ENCODE measurements at places on chromosomes 6 and 20.
A peak's percentile ranks its signal among the peaks of the same experiment; 100 is the strongest.

- DNase-seq, result no peak
Measured at GRCh38 chr6:166040292-166040691, 127.4 kb downstream of the TBXT start.

DNA sequence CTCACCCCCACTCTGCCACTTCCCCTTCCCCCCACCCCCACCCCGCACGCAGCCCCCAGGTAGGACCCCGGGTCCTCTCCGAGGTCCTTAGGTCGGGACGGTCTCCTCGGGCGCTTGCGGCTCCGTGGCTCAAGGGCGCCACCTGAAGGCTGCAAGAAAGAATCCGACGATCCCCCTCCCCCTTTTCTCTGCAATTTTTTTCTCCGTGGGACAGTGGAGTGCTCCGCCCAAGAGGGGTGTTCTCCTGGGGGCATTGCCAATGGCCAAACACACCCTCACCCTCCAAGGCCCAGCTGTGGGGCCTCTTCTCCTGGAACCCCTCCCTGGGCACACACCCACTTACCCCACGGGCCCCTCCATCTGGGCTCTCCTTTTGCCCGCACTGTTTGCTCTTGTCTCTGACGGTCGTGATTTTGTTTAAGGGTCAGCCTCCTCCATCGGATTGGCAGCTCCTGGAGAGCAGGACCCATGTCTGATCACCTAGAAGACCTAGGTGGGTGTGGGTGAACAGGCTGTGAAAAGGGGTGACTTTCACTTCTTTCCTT is 1.1 kb upstream of the TMEM74B start:
- DNase-seq, result peak; percentile 62

DNA sequence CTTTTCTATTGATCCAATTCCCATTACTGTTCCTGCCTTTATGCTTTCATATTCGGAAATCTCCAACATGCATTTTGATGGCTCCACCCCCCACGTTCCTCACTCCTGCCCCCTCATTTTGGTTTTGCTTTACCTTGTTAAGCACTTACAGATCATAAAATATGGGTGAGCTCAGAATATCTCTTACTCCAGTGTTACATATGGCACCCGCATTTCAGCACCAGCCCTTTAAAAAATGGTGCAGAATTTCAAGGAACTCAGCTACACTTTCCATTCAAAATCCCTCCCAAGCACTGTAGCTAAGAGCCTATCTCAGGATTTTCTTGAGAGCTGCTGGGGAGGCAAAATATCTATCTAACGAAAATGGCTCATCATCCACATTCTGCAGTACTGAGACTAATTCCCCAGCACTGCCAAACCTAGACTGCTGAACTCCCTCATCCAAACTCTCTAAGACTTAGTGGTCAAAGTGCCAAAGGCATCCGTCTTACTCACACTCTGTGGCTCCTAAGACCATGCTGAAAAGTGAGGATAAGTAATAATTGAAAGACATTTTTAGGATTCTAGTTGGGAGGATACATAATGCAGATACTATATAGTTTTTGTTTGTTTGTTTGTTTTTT is 7.8 kb downstream of the SGK1 start:
- DNase-seq, result no peak

DNA sequence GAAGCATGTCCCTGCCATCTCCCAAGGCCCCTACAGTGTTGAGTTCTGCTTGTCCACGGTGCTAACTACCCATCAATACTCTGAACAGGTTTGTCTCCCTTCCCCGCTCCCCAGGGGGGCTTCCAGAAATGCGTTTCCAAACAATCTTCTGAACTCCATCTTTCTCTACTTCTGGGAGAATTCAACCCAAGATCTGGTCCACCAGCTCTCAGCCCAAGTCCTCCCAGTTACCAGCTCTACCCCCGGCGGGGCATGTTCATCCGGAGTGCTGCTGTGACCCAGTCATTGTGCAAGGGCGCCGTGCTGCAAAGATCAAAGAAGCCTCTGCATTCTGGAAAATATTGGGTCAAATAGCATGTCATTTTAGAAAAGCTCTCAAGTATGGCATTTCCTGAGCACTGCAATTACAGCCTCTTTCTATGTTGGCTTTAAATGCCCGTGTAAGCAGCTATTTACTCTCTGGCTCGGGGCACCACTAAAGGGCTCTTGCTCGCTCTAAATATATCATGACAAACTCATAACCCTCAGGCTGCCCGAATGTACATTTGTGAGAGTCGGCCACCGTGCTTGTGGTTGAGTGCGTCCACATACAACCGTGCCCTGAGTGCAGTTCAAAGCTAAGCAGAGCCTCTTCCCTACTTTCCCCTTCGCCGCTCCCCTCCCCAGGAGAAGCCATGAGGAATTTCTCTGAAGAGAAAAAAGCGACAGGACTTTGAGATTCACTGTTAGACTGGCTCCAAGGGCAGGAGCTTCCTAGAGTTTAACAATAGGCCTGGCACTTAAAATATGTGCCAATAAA is 71.6 kb downstream of the BANF2 start:
- DNase-seq, result no peak

- DNase-seq, result no peak
Measured at GRCh38 chr6:40328386-40328985, 258.7 kb downstream of the LRFN2 start.

All from neural crest cell (in vitro differentiated cells).